ENCODE measurements at places on chromosomes 6 and 20. TPM values are rescaled to one million over a fixed set of nuclear protein-coding genes. Genes with fewer than 3 reads are reported as not detected.

Gene ABHD16B
- not detected for total RNA-seq

DNA sequence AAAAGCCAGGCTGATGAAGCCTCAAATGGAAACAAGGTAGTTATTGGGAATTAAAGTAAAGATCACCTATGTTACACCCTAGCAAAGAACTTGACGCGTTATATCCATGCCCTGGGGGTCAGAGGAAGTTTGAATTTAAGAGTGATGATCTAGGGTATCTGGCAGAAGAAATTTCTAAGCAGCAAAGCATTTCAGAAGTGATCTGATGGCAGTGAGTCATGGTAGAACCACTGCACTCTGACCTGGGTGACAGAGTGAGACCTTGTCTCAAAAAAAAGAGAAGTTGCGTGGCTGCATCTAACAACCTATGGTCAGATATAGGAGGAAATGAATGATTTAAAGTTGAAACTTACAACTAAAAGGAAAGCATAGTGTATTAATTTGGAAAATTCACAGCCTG, 45.2 kb downstream of the SCP2D1 start:
- H3K27me3 ChIP-seq, result no peaks in the 10 kb centered on the region
- no peak for DNase-seq
- H3K4me1 ChIP-seq, result no peaks in the 10 kb centered on the region
- H3K36me3 ChIP-seq, result no peaks in the 10 kb centered on the region
- H3K27ac ChIP-seq, result no peak overlapping the region

DNA sequence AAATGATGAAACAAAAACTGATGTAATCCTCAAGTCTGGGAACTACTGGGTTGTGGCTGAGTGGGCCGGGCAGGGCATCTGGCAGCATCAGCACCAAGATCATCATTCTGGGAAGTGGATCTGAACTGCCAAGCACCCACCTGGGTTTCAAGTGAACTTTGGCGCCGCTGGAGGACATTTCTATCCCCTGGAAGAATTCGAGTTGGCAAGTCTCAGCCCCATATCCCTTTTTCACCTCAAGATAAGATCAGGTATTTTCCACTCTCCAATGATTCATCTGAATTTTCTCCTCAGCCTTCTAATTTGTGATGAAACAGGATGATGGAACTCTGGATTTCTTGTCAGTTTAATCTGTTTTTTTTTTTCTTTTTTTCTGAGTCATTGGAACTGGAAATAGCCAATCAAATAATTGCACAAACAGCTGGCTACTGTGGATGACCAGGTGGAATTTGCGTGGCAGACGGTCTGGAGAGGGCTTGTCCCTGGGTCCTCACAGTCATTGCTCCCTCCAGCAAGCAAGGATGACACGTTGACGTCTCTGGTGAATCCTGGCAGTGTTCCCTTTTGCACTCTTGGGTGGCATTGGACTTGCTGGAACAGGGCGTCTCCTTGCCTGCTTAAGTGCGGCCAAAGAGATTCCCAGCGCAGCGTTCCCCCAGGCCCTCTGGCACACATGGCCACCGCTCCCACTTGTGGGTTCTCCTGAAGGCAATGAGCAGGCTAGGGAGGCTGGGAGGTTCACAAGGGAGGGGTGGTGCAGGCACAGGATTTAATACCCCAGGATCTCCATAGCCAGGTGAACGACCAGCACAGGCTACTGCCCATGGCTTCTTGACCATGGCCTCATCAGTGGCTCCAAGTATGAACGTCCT, 80.4 kb downstream of the DHX35 start:
- peak overlapping the region; percentile 53 for H3K27ac ChIP-seq
- peak; percentile 71 for DNase-seq
- H3K27me3 ChIP-seq, result no peaks in the 10 kb centered on the region

DNA sequence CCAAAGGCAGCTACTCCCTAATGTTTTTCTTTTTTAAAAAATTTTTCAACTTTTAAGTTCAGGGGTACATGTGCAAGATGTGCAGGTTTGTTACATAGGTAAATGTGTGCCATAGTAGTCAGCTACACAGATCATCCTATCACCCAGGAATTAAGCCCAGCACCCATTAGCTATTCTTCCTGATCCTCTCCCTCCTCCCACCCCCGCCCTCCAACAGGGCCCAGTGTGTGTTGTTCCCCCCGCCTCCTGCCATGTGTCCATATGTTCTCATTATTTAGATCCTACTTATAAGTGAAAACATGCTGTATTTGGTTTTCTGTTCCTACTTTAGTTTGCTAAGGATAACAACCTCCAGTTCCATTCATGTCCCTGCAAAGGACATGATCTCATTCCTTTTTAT, 12.4 kb downstream of the TRIM15 start:
- no peaks in the 10 kb centered on the region for H3K4me1 ChIP-seq
- peaks cover 71% of the 10 kb centered on the region for H3K27me3 ChIP-seq
- H3K27ac ChIP-seq, result no peak overlapping the region

GRCh38 chr20:59207742-59208357, 44.2 kb downstream of the ZNF831 start:
- no peak overlapping the region for H3K27ac ChIP-seq
- peaks cover 11% of the 10 kb centered on the region for H3K27me3 ChIP-seq
- H3K4me3 ChIP-seq, result no peak overlapping the region
